Hypothalamus (tissue), 51 donors: ENCODE measurements at places on chromosomes 1 and 21.

- DNase-seq, result no peak
These were observed 69.5 kb downstream of the LHX8 start for GRCh38 chr1:75203415-75204277.

- no peak for DNase-seq
These were observed 838 bp downstream of the CCDC28B start for GRCh38 chr1:32201011-32201855.

GRCh38 chr21:38930066-38930465 lies 124.3 kb downstream of the ETS2 start:
- DNase-seq, result no peak

GRCh38 chr1:31509124-31510072 lies 66.9 kb upstream of the TINAGL1 start:
- DNase-seq, result no peak

- no peak for DNase-seq
These were observed 64.1 kb downstream of the USP24 start for GRCh38 chr1:55150880-55151588.

- no peak for DNase-seq
These were observed 11.7 kb upstream of the ANGPTL3 start for GRCh38 chr1:62585469-62586155.

- DNase-seq, result peak; percentile 68
These were observed 5.3 kb downstream of the FCRLB start for GRCh38 chr1:161726473-161727255.

DNA sequence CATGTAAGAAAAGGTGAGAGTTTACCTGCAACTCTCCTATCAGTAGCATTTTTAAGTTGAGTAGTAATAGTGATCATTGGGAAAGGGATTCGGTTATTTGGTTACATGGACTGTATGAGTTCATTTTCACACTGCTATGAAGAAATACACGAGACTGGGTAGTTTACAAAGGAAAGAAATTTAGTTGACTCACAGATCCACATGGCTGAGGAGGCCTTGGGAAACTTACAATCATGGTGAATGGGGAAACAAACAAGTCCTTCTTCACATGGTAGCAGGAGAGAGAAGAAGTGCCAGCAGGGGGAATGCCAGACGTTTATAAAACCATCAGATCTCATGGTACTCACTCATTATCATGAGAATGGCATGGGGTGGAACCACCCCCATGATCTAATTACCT lies 59.3 kb upstream of the FBXO28 start:
- DNase-seq, result no peak

- DNase-seq, result no peak
These were observed 12.3 kb upstream of the HES5 start for GRCh38 chr1:2542246-2542915.

DNA sequence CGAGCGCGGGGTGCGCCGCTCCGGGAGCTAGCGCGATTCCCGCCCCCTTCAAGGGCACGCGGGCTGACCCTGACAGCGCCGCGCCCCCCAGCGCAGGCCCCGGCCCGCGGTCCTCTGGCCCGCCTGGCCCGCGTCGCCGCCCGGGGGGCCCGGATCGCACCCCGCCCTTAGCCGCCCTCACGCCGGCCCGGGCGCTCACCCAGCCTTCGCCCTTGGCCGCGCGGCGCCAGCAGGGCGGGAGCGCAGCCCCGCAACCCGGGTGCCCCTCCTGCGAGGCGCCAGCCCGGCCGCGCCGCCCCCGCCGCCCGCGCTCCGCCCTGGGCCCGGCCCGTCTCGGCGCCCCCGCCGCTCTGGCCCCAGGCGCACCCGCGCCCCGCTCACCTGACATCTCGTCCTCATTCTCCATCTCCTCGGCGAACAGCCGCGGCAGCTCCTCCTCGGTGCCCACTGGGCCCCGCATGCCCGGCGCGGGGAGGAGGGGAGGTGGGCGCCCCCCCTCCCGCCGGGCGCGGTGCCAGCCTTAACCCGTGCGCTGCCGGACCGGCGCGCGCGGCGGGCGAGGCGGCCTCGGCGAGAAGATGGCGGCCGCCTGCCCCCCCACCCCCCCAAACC lies 451 bp downstream of the CHD5 start:
- no peak for DNase-seq

DNA sequence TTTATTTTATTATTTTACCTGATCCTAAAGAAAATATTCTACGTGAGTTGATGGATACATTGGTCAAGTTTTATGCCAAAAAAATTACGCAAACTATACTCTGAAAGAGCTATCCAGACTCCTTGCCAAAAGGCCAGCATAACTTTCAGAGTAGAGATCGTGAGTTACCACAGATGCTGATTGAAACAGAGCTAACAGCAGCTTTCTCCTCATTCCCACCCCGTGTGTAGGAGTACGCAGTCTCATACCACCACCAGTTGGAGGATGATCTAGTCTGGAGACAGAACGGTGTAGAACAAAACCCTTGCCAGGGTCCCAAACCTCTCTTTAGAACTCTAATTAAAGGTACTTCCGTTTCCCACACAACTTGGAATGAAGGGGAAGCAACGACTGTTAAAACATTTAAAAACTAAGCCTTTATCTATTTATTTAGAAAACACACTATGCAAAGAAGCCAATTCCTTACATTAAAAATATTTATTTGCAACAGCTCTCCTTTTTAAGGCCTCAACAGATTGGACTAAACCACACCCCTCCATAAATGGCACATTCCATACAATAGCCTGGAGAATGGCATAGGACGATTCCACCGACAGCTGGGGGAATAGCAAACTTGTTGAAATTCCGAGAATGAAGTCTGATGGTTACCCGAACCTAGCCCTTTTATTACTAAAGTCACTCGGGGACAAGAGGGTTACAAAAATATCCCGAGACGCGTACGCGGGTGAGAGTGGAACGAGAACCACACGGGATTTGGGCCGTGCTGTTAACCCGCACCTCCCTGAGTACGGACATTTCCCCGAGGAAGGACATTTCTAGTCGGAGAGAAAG lies 1.4 kb downstream of the NUCKS1 start:
- DNase-seq, result no peak

DNA sequence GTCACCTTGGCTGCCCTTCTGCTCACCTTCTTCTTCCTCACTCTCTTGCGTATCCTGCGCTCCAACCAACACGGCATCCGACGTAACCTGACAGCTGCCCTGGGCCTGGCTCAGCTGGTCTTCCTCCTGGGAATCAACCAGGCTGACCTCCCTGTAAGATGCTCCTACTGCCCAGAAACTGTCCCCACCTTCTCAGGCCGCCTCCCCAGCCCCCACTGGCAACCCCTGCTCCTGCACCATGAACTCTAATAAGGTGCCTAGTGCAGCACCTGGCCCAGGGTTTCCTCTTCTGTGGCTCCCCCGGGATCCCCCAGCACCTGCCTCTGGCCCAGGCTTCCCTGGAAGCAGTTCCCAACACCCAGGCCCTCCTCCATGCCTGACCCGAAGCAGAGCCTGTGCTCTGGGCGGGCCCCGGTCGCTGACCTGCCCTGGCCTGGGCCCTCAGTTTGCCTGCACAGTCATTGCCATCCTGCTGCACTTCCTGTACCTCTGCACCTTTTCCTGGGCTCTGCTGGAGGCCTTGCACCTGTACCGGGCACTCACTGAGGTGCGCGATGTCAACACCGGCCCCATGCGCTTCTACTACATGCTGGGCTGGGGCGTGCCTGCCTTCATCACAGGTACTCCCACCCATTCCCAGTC lies 12.8 kb downstream of the PSRC1 start:
- no peak for DNase-seq

GRCh38 chr1:87953732-87954344 lies 625.2 kb downstream of the LMO4 start:
- no peak for DNase-seq

DNA sequence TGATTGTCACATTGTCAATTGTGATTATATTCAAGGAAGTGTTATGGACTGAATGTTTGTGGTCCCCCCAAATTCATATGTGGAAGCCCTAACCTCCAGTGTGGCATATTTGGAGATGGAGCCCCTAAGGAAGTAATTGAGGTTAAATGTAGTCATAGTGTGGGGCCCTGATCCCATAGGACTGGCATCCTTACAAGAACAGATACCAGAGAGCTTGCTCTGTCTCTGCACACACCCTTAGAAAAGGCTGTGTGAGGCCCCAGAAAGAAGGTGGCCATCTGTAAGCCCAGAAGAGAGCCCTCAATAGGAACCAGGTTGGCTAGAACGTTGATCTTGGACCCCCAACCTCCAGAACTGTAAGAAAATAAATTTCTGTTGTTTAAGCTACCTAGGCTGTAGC lies 28.1 kb downstream of the VANGL1 start:
- DNase-seq, result no peak

GRCh38 chr1:229396585-229397206 lies 37.2 kb downstream of the ACTA1 start:
- no peak for DNase-seq

GRCh38 chr1:54163051-54163450 lies 10.3 kb upstream of the CDCP2 start:
- no peak for DNase-seq

DNA sequence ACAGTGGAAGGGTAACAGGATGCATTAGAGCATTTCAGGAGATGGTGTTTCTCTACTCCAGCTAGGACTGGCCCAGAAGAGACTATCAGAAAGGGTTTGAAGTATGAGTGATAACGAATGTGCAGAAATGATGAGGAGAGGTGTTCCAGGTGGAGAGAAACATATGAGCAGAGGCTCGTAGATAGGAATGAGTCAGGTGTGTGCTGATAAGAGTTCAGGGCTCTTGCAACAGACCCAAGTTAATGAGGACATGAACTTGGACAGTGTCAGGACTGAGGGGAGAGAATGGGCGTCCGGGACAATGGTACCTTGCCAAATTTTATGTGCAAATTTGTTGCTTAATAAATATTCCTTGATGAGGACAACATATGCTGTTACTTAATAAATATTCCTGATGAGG lies 183.9 kb upstream of the NFIA start:
- DNase-seq, result no peak

GRCh38 chr21:39796466-39796865 lies 51.5 kb downstream of the IGSF5 start:
- no peak for DNase-seq

DNA sequence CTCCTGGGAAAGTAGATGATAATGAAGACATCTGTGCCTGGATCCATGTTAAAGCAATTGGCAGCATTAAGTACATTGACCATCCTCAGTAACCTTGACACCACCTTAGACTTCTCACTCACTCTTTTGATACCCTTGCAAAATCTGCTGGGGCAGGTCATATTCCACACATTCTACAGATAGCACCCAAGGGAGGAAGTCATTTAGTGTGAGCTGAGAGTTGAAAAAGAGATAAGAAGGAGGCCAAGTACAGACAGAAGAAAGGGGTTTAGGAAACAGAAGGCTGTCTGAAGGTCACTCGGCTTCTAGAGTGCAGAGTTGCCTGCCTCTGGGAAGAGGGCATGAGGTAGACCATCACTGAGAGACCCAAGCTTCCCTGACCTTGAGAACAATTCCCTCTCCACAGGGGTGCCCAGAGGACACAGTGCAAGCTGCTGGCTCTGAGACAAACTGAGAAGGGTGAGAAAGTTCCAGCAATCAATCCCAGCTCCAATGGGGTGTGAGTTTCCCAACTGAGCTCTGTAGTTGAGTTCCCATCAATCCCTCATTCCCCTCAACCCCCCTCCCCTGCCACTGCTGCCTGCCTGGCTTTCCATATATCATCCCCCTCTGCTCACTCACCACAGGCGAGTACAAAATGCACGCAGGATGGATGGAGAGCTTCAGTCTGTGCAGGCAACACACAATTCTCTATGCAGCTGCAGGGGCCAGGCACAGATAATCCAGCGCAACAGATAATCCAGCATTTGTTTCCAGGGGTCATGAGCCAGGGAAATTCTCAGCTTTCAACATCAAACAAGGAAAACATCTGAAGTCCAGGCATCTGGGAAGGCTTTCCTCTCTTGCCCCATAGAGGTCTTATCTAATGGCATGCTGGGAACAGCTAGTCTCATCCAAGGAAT lies 7.4 kb upstream of the MOB3C start:
- DNase-seq, result no peak

DNA sequence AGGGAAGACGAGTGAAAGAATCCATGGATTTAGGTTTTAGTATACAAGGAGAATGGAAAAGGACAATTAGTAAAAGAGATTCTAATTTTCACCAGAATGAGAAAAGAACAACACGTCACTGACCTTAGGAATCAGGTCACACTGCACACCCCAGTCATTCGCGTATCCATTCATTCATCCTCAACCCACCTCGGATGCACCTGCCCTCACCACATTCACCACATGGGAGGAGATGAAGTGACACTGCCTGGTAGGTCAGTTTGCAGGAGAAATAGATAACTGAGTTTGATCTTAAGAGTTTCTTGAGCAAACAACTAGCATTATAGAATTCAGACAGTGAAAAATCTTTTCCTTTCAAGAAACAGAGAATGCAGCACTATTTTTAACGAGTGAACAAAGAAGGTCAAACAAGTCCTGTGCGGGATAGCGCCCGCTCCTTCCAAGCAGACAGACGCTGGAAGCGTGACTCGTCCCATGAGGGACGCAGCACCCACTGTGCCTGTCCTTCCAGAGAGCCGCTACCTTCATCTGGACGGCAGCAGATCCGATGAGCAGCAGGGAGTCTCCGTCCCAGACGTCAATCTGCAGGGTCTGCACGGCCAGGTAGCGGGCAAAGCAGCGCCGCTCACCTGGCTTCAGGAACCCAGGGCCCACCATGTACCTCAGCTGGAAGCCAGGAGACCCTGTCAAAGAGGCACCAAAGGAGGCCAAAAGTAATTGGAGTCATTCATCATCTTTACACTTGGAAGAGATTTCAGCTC lies 101.7 kb downstream of the NPHP4 start:
- DNase-seq, result no peak
